ENCODE measurements at places on chromosomes 6 and 20. TPM values are rescaled to one million over a fixed set of nuclear protein-coding genes. Genes with fewer than 3 reads are reported as not detected.

DNA sequence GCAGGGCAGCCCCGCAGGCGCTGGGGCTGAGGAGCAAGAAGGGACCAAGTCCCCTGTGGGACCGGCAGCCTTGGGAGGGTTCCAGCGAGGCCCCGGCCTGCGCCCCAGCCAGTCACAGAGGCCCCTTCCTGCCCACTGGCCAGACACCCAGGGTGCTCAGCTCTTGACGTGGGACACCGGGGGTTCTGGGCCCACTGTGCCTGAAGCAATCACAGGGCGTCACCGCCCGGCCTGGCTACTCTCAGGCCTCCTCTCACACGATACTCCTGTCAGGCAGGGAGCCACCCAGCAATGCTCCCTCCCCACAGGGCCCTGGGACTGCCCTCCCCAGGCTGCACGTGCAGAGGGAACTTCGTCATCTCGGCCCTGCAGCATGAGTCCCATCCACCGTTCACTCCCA, 14.5 kb downstream of the TAF4 start:
- no peak overlapping the region for H3K27ac ChIP-seq
- DNase-seq = no peak
- H3K4me3 ChIP-seq = no peak overlapping the region
- no peaks in the 10 kb centered on the region for H3K4me1 ChIP-seq
- no peaks in the 10 kb centered on the region for H3K27me3 ChIP-seq
- H3K36me3 ChIP-seq = peaks cover 2% of the 10 kb centered on the region

- H3K4me3 ChIP-seq = no peak overlapping the region
- H3K27me3 ChIP-seq = no peaks in the 10 kb centered on the region
- H3K36me3 ChIP-seq = no peaks in the 10 kb centered on the region
- no peaks in the 10 kb centered on the region for H3K4me1 ChIP-seq
- no peak for DNase-seq
Observed at GRCh38 chr20:17024513-17025119, 202.2 kb upstream of the PCSK2 start.

DNA sequence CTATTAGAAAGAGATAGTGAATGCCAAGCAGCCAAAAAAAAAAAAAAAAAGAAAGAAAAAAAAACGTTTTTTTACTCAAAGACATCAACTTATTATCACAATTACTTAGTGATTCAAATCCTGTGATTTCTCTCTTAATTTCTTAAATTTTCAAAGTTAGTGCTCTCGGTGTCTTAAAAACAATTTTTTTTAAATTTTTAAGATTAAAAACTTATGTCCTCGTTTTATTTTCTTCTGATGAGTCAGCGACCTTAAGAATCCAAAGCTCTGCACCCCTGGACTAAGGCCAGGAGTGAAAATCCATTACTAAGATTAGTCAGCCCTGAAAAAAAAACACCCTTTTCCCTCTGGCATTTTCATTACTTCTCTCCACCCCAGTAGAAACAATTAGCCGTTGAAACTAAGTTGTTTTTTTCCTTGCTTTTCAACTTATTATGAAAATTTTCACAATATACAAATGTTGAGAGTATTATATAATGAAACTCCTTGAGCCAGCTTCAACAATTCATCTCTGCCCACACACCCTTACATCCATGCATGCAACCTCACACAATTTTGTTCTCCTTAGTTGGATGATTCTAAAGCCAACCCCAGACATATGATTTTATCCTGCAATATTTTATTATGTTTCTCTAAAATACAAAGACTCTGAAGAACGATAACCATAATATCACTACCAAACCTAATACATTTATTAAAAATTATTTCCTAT, 85.6 kb upstream of the CARMIL1 start:
- no peak overlapping the region for H3K27ac ChIP-seq
- H3K4me3 ChIP-seq = no peak overlapping the region
- no peaks in the 10 kb centered on the region for H3K27me3 ChIP-seq
- no peaks in the 10 kb centered on the region for H3K4me1 ChIP-seq
- DNase-seq = no peak

PHACTR1 gene
- 26.9 TPM for polyA plus RNA-seq

BTN1A1 gene
- not detected for polyA plus RNA-seq

TMEM217 gene
- 0.09 TPM for polyA plus RNA-seq

ALDH5A1 gene
- polyA plus RNA-seq = 0.17 TPM
